Fibroblast of lung (primary cell): ENCODE measurements at places on chromosomes 16 and 17. TPM values are rescaled to one million over a fixed set of nuclear protein-coding genes. Genes with fewer than 3 reads are reported as not detected.
A peak's percentile ranks its signal among the peaks of the same experiment; 100 is the strongest.

DNA sequence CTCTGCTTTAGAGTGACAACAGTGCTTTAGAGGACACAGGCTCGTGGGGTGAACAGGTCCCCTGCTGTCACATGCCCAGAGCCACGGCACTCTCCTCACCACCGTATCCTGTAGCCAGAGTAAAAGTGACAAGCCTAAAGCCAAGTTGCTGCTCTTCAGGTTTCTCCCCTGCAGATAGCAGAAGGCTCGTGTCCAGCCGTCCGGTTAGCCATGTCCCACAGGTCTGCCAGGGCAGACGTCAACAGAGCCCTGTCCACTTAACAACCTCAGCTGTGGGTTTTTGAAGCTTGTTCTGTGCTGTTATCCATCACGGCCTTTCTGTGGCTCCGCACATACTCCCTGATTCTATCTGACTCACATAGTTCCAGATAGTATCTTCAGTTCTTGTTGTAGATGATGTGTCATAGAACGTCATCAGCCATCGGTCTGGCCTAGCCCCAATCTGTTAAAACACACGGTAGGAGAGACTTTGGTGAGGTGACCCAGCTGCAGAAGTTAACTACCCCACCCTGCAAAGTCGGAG lies 100.7 kb downstream of the SOCS1 start:
- no peaks in the 10 kb centered on the region for H3K27me3 ChIP-seq
- no peak overlapping the region for H3K4me3 ChIP-seq
- H3K4me1 ChIP-seq = peaks cover 2% of the 10 kb centered on the region
- H3K27ac ChIP-seq = peak overlapping the region; percentile 30
- H3K36me3 ChIP-seq = no peaks in the 10 kb centered on the region

GRCh38 chr16:89460556-89460955 lies 29.8 kb downstream of the ANKRD11 start:
- no peaks in the 10 kb centered on the region for H3K36me3 ChIP-seq
- H3K4me1 ChIP-seq = no peaks in the 10 kb centered on the region
- H3K27ac ChIP-seq = no peak overlapping the region
- H3K4me3 ChIP-seq = no peak overlapping the region

GRCh38 chr16:30183233-30184095 lies at the start of gene CORO1A:
Gene CORO1A, plus strand, starts transcription at chr16:30183602. Its CDS starts 1,608 bp downstream, at chr16:30185210.
- H3K36me3 ChIP-seq = peaks cover 3% of the 10 kb centered on the region
- H3K4me3 ChIP-seq = peak within 1 kb of the TSS; percentile 60
- no peaks in the 10 kb centered on the region for H3K4me1 ChIP-seq

- peak overlapping the region; percentile 96 for H3K4me3 ChIP-seq
- H3K27ac ChIP-seq = peak overlapping the region; percentile 98
- H3K36me3 ChIP-seq = peaks cover 30% of the 10 kb centered on the region
- H3K27me3 ChIP-seq = no peaks in the 10 kb centered on the region
- peaks cover 7% of the 10 kb centered on the region for H3K4me1 ChIP-seq
Observed at GRCh38 chr17:50396261-50397110, 837 bp downstream of the LRRC59 start.

GRCh38 chr16:85491058-85491771 lies 121.9 kb upstream of the GSE1 start:
- peaks cover 12% of the 10 kb centered on the region for H3K4me1 ChIP-seq
- no peaks in the 10 kb centered on the region for H3K27me3 ChIP-seq
- H3K36me3 ChIP-seq = no peaks in the 10 kb centered on the region
- H3K4me3 ChIP-seq = no peak overlapping the region
- H3K27ac ChIP-seq = no peak overlapping the region

GRCh38 chr16:24255456-24256371 lies at the start of gene CACNG3:
Gene CACNG3, plus strand, starts transcription at chr16:24256335. Its CDS starts 420 bp downstream, at chr16:24256755.
- H3K27ac ChIP-seq = no peak within 1 kb of the TSS
- H3K4me3 ChIP-seq = no peak within 1 kb of the TSS
- no peaks in the 10 kb centered on the region for H3K27me3 ChIP-seq
- H3K36me3 ChIP-seq = no peaks in the 10 kb centered on the region
- H3K4me1 ChIP-seq = no peaks in the 10 kb centered on the region

DNA sequence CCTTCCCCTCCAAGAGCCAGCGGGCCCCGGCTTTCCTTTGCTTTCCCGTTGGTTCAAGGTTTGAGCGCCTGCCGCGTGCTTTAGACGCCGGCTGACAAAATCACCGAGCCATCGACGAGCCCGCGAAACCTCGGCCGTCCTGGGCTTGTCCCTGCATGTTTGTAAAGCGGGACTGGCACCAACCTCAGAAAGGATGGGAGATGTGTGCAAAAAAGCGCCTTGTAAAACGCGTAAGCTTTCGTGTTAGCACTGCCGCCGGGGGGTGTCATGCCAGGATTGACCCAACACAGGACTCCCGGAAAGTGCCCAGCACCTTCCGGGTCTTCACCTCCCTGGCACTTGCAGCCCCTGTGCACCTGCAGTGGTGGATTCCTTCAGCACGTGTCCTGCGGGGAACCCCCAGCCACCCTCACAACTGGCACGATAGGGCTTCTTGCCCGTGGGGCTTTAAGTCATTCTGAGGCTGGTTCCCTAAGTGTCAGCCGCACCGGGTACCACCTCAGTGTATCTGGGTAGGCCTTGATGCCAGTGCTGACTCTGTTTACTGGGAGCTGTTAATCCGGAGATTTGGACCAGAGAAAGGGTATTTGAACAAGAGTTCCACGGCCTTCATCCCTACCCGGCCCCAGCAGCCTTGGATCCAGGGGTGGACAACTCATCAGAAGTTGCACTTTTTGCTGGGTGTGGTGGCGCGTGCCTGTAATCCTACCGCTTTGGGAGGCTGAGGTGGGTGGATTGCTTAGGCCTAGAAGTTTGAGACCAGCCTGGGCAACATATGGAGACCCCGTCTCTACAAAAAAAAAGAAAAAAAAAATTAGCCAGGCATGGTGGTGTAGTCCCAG lies 817 bp downstream of the NDUFAF8 start:
- H3K4me1 ChIP-seq = peaks cover 7% of the 10 kb centered on the region
- peak overlapping the region; percentile 59 for H3K27ac ChIP-seq
- DNase-seq = no peak
- H3K27me3 ChIP-seq = no peaks in the 10 kb centered on the region
- peak overlapping the region; percentile 84 for H3K4me3 ChIP-seq

GRCh38 chr16:82660075-82660645 lies 33.4 kb downstream of the CDH13 start:
- H3K4me1 ChIP-seq = peaks cover 11% of the 10 kb centered on the region
- no peak overlapping the region for H3K27ac ChIP-seq
- peak; percentile 57 for DNase-seq
- no peak overlapping the region for H3K4me3 ChIP-seq
- H3K36me3 ChIP-seq = no peaks in the 10 kb centered on the region

DNA sequence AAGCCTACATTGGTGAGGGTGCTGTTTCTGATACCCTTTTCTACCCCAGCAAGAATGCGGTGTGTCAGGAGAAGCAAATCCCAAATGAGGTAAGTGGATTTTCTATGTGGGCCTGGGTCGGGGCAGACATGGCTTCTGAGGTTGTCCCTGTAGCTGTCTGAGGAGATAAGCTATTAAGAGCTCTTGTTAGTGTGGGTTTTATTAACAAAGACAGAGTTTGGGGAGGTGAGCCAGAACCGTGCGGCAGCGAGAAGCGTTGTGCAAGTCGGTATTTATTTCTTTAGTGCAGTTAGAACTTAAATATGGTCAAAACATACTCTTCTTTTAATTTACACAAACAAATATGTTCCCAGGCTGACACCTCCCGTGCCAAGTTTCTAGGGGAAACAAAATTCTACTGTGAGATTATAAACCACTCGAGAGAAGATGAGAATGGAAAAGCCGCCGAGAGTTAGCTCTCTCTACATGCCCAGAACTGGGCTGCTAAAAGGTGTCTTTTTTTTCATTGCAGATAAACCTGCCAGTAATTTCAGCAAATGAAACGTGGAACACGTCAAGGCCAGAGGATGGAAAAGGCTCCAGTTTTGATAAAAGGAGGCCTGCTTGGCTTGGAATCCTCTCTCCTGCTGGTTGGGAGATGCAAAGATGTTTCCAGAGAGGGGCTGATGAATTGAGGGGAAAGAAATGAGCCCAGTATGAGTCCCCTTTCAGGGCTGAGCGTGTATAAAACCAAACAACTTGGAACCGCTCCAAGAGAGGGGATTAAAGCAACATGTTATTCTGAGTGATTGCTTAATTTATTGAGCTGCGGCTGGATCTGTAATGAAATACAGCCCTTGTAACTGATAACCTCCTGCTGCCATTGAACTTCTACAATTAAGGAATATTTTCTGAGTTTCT lies 254.6 kb downstream of the MRTFB start:
- no peak for DNase-seq
- no peak overlapping the region for H3K4me3 ChIP-seq
- no peak overlapping the region for H3K27ac ChIP-seq
- H3K27me3 ChIP-seq = no peaks in the 10 kb centered on the region
- H3K4me1 ChIP-seq = no peaks in the 10 kb centered on the region

DNA sequence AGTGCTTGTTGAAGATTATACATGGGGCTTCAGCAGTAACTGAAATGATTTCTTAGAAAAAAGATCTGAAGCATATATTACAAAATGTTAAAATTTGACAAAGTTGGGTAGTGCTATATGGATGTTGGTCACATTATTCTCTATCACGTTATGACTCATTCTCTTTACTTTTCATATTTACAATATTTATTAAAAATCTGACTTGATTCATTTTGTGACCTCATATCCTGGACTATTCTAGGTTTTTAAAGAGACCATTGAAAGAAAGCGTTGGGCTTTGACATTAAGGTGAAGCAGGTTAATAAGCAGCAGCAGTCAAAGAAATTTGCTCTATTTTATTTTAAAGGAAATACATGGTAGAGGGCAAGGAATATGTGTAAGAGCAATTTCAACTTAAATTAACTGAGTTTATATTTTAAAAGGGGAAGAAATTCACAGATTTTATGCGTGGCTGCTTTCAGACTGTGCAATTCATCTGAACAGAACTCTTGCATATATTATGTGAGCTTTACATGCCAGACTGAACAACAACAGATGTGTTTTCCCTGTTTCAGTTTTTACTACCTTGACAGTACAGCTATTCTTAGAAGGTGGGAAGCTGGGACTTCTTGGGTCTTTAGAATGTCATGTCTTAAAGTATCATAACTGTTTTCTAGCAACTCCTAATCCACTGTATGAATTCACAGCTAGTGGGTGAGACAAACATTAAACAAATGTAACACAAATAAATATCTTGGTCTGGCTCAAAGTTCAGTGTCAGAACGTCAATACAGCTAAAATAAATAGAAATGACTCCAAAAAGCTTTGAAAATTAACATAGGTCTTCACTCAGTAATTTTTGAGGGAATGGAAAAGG lies 10.4 kb upstream of the FAM20A start:
- no peaks in the 10 kb centered on the region for H3K36me3 ChIP-seq
- no peaks in the 10 kb centered on the region for H3K4me1 ChIP-seq
- H3K27ac ChIP-seq = no peak overlapping the region
- H3K27me3 ChIP-seq = no peaks in the 10 kb centered on the region
- DNase-seq = no peak

Gene KRTAP4-6
- not detected in 2 replicates for total RNA-seq
